ENCODE measurements at places on chromosomes 7 and 10.

- no peak for DNase-seq
These were observed 101.2 kb upstream of the ZNF716 start for GRCh38 chr7:57348646-57349269.

- no peak for DNase-seq
These were observed 38.3 kb upstream of the BTBD16 start for GRCh38 chr10:122232769-122233168.

DNA sequence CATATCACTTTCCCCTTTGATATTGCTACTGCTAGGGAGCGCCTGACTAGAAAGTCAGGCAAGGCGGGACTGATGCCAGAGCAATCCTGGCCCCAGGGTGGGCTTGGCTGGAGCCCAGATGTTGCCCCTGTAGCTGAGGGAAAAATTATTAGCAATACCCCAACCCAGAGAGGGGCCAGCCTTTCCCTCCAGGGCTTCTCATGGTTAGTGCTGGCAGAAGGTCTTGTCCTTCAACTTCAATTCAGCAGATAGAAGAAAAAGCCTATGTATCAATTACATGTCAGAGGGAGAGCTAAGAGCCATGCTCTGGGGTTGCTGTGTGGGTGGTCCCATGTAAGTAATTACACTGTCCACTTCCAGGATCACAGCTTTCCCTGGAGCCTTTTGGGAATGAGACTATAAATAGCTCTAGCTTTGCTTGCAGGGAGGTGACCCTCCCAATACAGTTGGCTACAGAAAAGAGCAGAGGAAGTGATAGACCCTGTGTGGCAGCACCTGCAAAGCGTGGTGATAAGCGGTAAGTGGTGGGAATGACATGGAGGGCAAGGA, 579.1 kb downstream of the CCSER2 start:
- DNase-seq: no peak

DNA sequence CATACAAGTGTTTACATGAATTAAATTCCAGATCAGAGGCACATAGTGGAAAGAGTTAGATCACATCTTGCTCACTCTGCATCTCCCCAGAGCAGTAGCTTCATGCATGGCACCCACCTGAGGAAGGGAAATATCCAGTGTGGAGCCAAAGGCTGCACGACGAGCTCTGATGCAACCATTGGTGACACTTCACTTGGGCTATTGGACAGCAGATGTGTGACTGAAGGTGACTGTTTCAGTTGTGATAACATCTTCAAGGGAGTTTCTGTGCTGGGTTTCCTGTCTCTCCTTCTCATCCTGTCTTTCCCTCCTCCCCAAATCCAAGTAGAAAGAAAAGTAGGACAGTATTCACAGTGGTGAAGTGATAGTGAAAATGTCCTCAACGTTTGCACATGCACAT, 115.0 kb downstream of the TAF3 start:
- DNase-seq: no peak

DNA sequence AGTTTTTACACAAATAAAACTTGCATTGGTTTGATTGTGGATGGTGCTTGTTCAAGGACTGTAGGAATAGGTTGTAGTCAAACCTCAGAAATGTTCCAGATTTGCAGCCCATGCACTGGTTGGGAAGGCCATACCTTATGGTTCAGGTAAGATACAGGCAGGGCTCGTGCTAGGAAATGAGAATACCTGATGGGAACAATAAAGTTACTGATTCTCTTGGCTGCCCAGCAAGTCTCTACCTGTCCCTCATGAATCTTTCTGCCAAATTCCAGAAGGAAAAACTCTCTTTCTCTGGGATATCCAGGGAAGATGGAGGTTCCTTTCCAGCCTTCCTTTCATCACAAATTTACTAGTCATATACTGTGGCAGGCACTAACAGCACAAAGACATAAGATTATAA, 53.8 kb downstream of the TFAM start:
- DNase-seq: no peak

DNA sequence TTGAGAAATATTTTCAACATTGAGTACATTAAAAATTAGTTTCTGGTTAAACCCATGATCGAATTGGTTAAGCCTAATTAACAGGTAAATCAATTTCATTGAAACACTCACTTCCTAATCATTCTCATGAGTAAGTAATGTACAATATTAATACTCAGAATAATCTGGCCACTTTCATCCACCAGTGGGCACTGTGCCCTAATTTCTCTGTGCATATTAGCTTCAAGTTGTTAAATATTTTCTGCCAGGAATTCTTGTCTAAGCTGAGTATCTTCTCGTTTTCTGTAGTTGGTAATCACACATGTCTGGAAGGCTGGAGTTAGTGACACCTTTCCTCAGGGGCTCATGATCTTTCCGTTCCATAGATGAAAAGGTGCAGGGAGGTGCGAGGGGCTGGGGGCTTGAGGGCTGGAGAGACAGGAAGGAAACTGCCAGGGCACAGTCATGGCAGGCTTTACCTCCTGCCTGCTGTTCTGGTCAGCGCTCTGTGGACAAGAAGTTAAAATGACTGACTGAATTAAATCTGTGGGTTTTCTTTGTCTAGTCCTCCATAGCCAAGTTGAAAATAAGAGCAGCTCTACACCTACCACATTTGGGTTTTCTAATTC, 71.9 kb downstream of the WIPF3 start:
- no peak for DNase-seq

Data from activated T-helper 1 cell treated with anti-CD3 and anti-CD28 coated beads, Interleukin-2, amount 50 U/mL, for 16 hours (primary cell).